Psoas muscle (tissue), 8 donors: ENCODE measurements at places on chromosomes 6 and 20. TPM values are rescaled to one million over a fixed set of nuclear protein-coding genes. Genes with fewer than 3 reads are reported as not detected.

Gene TBX18
- total RNA-seq: 0.93 TPM

Gene SUPT3H
- 2.1 TPM for total RNA-seq

Gene TTLL9
- not detected for total RNA-seq

Gene KCNS1
- total RNA-seq: not detected

Gene FERMT1
- 0.24 TPM for total RNA-seq

GRCh38 chr6:40256831-40257230 is 322.6 kb upstream of the MOCS1 start:
- no peak for DNase-seq

DNA sequence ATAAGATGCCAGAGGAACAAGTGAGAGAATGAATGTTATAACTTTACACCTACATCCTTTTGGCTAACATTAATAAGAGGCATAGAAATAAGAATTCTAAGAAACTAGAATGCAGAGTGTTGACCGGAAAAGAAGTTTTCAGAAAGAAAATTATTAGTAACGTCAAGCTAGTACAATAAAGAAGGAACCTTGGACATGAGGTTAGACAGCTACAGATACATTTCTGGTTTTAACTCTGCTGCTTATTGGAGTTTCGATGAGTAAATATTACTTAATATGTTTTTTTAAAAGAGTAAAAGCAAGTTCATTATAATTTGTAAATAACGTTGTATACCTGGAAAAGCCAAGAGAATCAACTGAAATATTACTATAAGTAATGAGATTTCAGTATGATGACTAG is 22.7 kb downstream of the TAB2 start:
- DNase-seq: no peak

DNA sequence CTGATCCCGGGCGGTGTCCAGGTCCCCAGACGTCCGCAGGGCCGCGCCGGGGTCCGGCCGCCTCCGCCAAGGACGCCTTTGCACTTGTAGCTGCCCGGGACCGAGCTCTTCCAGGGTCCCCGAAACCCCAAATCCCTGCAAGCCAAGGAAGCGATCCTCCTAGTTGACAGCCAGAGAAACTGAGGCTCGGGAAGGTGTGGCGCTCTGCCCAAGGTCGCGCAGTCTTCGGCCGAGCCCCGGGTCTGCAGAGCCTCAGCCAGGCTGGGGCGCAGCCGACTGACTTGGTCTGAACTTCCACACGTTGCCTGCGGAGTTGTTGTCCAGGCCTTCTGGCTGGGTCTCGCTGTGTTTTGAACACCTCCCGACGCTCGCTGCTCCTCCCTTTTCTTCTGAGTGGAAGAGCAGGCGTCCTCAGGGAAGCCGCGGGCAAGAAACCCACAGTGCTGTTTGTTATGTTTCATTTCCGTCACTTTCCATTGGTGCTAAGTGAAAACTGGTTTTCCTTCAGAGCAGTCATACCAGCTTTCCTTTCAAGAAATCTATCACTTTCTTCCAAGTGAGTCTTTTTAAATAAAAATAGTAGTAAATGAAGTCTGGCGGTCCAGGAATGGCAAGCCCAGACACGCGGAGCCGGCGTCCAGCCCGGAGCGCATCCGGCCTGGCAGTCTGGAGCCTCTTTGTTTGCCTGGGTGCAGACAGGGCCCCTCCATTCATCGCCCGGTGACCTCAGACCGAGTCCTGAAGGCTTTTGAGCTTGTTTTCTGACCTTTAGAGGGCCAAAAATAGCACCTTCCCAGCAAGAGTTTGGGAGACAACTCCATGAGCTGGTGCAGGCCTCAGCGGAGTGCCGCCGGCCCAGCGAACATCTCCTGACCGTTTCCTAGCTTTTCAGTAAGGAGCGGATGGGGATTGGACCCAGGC is 698 bp downstream of the FAM210B start:
- peak; percentile 78 for DNase-seq
